ENCODE measurements at places on chromosomes 1 and 21.
A peak's percentile ranks its signal among the peaks of the same experiment; 100 is the strongest.

GRCh38 chr1:226688808-226689207 lies 50.3 kb downstream of the ITPKB start:
- DNase-seq, result no peak

DNA sequence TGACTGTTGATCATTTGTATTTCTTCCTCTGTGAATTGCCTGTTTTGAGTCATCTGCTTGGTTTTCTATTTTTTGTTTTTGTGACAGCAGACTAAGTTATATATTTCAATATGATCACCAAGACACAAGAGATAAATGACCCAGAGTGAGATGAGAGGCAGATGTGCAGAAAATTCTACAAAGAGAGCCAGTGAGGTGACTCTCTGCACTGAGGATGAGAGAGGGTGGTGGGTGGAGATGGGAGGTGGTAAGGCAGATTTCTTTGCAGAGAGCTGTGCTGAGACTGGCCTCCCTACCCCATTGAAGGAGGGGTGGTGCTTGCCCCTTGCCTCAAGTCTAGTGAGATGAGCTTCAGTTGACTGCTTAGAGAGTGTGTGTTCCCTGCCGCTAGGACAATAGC lies 17.6 kb upstream of the FCAMR start:
- no peak for DNase-seq

- DNase-seq, result peak; percentile 87
Measured at GRCh38 chr1:4172644-4173599, 272.9 kb upstream of the C1orf174 start.

DNA sequence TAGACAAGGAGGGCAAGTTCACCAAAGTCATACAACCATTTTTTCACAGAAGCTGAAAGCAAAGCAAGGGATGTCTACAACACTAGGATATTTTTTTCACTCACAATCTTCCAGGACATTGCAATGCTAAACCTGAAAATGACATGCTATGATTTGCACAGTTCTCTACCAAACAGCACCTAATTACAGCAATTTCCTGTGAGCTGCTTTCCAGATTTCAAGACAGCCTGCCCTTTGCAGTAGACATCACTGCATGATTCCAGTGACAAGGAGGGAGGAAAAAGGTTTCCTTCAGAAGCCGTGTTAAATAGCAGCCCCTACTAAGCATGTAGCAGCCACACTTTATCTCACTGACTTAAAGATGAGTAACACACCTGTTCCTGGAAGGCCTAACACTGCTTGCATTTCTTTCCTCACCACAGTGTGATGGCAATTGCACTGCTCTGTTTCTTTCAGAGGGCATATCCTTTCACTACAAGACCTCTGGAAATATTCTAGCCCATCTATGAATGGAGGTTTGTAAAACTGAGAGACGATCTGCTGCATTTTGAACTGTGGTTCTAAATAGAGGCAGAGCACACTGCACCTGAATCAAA lies 97.1 kb downstream of the DUSP10 start:
- DNase-seq, result no peak

- DNase-seq, result no peak
Measured at GRCh38 chr1:58543260-58543659, 3.3 kb downstream of the OMA1 start.

DNA sequence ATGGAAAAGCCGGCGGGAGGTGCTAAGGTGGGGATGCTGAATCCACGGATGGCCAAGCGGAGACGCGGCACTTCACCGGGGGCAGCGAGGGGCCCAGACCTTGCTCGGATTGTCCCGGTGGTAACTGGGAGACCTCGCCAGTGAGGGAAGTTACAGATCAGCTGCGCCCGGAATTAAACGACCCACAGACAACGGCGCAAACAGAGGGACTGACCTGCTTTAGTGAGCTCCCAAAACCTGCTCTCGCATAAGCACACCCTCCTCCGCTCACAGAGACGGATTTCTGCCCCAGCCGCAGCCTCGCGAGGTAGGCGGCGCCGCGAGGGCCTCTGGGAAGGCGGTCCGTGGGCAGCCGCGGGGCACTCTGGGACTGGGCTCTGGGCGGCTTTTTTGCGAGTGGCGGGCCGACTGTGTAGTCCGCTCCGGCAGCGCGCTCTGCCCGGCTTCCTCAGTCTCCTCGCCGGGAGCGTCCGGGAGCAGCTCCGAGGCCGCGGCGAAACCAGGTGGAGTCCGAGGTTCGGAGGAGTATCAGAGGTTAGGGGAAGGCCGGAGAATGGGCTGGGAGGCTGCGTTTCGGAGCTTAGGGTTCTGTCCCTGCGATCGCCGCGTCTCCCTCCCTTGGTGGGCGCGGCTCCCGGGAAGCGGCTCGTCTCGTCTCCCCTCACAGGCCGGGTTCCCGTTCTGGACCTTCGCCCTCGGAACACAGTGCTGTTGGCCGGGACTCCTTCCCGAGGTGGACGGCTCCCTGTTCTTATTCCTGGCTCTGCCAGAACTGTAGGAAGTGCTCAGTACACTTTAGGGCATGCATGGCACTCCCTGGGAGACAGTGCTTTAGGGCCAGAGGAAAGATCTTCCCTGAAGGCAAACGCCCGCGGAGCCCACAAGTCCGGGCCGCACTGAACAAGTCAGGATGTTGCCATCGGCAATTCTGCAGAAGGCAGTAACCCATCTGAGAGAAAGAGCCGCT lies at the start of gene EXO5:
Gene EXO5, plus strand, starts transcription at position 393 of the 967 bp plus-strand sequence. CDS start 5,778 bp downstream, outside the sequence.
- peak; percentile 35 for DNase-seq

- no peak for DNase-seq
Measured at GRCh38 chr1:36217670-36218069, 6.6 kb upstream of the THRAP3 start.

- DNase-seq, result no peak
Measured at GRCh38 chr1:60436186-60436585, 362.6 kb upstream of the C1orf87 start.

- no peak for DNase-seq
Measured at GRCh38 chr1:156692441-156692924, 12.9 kb downstream of the CRABP2 start.

- no peak for DNase-seq
Measured at GRCh38 chr1:65174585-65174984, 26.6 kb downstream of the AK4 start.
